Naive thymus-derived CD8-positive, alpha-beta T cell (primary cell): ENCODE measurements at places on chromosomes 3 and 15.

- no peak for DNase-seq
- H3K4me3 ChIP-seq = no peak overlapping the region
- H3K4me1 ChIP-seq = peaks cover 1% of the 10 kb centered on the region
- H3K27me3 ChIP-seq = no peaks in the 10 kb centered on the region
- no peaks in the 10 kb centered on the region for H3K36me3 ChIP-seq
These were observed 22.1 kb downstream of the SRPRB start for GRCh38 chr3:133827684-133828083.

- DNase-seq = no peak
- peaks cover 7% of the 10 kb centered on the region for H3K4me1 ChIP-seq
- H3K27ac ChIP-seq = no peak overlapping the region
- peak overlapping the region; percentile 41 for H3K4me3 ChIP-seq
- no peaks in the 10 kb centered on the region for H3K36me3 ChIP-seq
These were observed 21.4 kb downstream of the ACKR2 start for GRCh38 chr3:42830437-42831320.

GRCh38 chr3:183375337-183375736 lies 53.1 kb downstream of the MCF2L2 start:
- no peaks in the 10 kb centered on the region for H3K36me3 ChIP-seq
- peaks cover 6% of the 10 kb centered on the region for H3K4me1 ChIP-seq
- H3K27ac ChIP-seq = no peak overlapping the region
- no peaks in the 10 kb centered on the region for H3K27me3 ChIP-seq
- H3K4me3 ChIP-seq = no peak overlapping the region

DNA sequence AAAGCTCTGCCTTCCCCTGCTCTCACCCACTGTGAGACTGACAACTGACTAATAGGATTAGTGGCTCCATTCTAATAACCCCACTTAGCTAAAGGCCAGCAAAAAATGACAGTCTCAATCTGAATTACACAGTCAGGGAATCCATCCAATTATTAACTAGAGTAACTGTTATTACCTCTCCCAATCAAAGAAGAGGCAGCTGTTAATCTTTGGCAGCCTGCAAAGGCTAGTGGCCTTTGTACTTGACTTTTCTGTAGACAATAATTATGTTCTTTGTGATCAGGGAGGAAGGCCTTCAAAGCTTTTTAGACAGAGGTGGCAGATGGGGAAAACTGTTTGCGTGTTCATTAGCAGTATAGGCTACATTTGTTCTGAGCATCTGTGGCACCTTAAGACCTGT lies 177.7 kb downstream of the ISL2 start:
- no peaks in the 10 kb centered on the region for H3K4me1 ChIP-seq
- H3K27me3 ChIP-seq = no peaks in the 10 kb centered on the region
- H3K4me3 ChIP-seq = no peak overlapping the region
- no peak overlapping the region for H3K27ac ChIP-seq
- no peaks in the 10 kb centered on the region for H3K36me3 ChIP-seq

GRCh38 chr3:177279118-177279815 lies 82.0 kb upstream of the TBL1XR1 start:
- no peaks in the 10 kb centered on the region for H3K36me3 ChIP-seq
- no peak overlapping the region for H3K4me3 ChIP-seq
- H3K4me1 ChIP-seq = peaks cover 18% of the 10 kb centered on the region
- no peaks in the 10 kb centered on the region for H3K27me3 ChIP-seq
- H3K27ac ChIP-seq = no peak overlapping the region
- no peak for DNase-seq

DNA sequence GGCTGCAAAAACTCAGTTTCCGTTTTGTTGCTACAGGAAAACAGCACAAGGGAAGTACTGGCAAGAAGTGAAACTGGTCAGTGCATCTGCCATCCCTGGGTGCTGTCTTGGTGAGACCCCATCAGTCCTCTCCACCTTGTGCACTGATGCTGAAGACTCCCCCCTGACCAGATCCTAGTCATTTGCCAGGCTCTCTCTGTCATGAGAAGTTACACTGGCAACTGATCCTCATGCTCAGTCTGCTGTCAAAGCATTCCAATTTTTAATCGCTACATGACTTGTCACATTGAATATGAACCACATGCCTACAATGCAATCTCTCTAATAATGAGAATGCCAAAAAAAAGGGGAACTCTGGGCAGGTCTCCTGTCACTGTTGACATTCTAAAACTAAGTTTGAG lies 296.5 kb downstream of the ZIC1 start:
- no peak for DNase-seq
- no peaks in the 10 kb centered on the region for H3K36me3 ChIP-seq
- no peak overlapping the region for H3K27ac ChIP-seq

GRCh38 chr3:37993067-37993455 lies 2.5 kb downstream of the VILL start:
- peak overlapping the region; percentile 96 for H3K27ac ChIP-seq
- no peaks in the 10 kb centered on the region for H3K27me3 ChIP-seq
- peaks cover 8% of the 10 kb centered on the region for H3K36me3 ChIP-seq
- H3K4me1 ChIP-seq = peaks cover 48% of the 10 kb centered on the region

DNA sequence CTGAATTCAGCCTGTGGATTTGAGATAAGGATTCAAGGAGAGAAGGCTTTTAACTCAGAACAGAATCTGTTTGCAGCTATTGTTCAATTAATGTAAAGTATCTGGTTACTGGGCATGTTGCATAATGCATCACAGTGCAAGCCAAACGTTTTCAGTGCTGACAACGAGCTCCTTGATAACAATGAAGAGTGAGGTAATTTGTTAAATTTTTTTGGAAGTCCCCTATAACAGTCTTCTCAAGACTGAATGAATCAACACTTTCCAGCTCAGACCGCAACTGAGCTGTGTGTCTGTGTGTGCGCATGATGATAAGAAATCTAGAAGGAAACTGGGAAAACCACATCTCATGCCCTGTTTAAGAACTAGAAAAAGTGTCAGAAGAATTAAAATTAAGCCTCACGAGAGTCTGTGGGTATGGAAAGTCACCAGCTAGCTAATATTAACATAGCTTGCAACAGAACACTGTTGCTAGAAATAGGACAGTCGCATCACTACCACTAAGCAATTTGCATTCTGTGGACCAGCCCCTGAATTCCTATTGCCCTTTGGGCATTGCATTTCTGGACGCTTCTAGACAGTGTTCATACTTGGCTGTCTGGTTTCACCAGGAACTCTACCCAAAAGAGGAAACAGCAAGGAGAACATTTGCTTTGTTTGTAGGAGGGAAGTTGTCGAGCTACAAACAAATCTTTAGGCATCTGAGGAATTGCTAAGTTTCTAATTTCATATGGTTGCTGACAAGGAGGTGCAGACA lies 43.7 kb upstream of the ATP2C1 start:
- peaks cover 3% of the 10 kb centered on the region for H3K27me3 ChIP-seq
- no peaks in the 10 kb centered on the region for H3K36me3 ChIP-seq
- H3K4me1 ChIP-seq = peaks cover 3% of the 10 kb centered on the region
- DNase-seq = no peak

- peaks cover 17% of the 10 kb centered on the region for H3K36me3 ChIP-seq
- H3K27ac ChIP-seq = peak overlapping the region; percentile 21
- H3K4me1 ChIP-seq = peaks cover 1% of the 10 kb centered on the region
- no peak overlapping the region for H3K4me3 ChIP-seq
These were observed 66.4 kb downstream of the USP13 start for GRCh38 chr3:179719048-179719734.

DNA sequence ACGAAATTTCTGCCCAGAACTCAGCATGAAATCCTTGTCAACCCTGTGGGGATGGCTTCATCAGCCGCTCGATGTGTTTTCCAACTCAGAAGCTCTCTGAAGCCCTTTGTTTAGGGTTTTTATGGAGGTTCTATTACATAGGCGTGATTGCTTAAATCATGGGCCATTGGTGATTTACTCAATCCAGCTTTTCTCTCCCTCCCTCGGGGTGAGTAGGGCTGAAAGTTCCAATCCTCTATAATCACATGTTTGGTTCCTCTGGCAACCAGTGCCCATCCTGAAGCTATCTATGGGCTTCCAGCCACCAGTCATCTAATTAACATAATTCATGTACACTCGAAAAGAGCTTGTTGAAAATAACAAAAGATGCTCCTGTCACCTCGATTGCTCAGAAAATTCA lies 51.6 kb downstream of the GATM start:
- no peaks in the 10 kb centered on the region for H3K4me1 ChIP-seq
- H3K27me3 ChIP-seq = peaks cover 5% of the 10 kb centered on the region
- no peak overlapping the region for H3K4me3 ChIP-seq
- no peak for DNase-seq
- H3K27ac ChIP-seq = no peak overlapping the region
- H3K36me3 ChIP-seq = no peaks in the 10 kb centered on the region

DNA sequence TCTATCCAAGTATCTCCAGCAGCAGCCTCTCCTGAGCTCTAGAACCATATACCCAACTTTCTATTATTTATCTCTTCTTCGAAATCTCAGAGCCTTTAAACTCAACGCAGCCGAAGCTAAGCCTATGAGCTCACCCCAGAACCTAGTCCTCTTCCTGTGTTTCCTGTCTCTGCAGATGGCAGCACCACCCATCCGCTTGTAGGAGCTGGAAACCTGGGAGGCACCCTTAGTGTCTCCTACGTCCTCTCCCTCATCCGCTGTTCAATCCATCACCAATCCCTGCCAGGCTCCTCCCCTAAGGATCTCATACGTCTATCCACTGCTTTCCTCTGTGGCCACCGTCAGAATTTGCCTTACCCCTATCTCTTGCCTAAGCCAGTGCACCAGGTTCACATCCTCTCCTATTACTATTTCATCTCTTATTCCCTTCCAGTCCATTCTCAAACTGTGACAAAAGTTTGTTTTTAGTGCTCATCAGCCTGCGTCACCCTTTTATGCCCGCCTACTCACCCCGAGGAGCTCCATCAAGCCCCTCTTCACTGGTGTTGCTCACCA lies 9.6 kb downstream of the VGLL4 start:
- H3K4me3 ChIP-seq = peak overlapping the region; percentile 77
- no peaks in the 10 kb centered on the region for H3K36me3 ChIP-seq
- DNase-seq = no peak
- peak overlapping the region; percentile 70 for H3K27ac ChIP-seq

DNA sequence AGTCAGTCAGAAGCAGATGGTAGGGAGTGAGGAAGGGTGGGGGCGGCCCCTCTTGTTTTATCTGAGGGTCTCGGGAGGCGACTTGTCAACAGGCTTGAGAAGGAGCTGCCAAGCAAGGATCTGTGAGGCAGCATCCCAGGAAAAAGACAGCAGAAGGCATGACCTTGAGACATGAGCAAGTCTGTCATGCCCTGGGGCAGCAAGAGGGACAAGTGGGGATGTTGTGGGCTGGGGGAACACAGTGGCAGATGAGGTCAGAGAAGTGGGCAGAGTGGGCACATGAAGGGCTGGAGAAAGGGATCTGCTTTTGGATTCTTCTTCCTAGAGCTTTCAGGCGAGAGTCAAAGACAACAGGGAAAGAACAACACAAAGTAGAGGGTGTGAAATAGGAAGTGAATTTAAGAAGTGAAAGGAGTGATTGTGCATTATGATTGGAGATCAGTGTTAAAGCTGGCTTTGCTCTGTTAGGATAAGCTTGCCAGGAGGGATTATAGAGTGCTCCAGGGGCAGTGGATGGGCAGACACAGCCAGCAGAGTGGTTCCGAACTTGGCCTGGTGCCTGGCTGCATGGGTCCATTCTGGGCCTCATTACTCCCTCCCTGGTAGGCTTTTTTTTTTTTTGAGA lies 73.3 kb downstream of the USP13 start:
- no peak overlapping the region for H3K4me3 ChIP-seq
- no peaks in the 10 kb centered on the region for H3K27me3 ChIP-seq
- H3K36me3 ChIP-seq = peaks cover 28% of the 10 kb centered on the region
- no peaks in the 10 kb centered on the region for H3K4me1 ChIP-seq

GRCh38 chr15:82106679-82107078 lies 60.9 kb upstream of the MEX3B start:
- no peaks in the 10 kb centered on the region for H3K27me3 ChIP-seq
- no peak overlapping the region for H3K4me3 ChIP-seq
- H3K4me1 ChIP-seq = no peaks in the 10 kb centered on the region
- H3K27ac ChIP-seq = no peak overlapping the region

DNA sequence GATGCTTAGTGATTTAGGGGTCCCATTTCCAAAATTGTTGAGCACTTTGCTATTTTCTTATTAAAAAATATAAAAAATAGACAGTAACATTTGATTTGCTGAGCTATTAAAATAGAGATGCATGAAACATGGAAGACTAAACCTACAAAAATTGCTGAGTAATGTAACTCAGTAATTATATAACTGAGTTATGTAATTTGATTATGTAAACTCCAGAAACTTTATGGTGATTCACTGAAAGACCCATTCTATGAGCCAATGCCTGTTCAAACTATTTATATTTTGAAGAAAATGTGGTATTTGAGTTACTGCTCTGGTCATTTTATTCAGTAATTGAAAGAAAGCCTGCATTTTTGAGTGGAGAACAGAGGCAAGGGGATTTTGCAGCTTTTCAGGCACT lies 1221.5 kb upstream of the ALCAM start:
- no peak overlapping the region for H3K27ac ChIP-seq
- no peaks in the 10 kb centered on the region for H3K27me3 ChIP-seq
- DNase-seq = no peak
- no peak overlapping the region for H3K4me3 ChIP-seq
- no peaks in the 10 kb centered on the region for H3K36me3 ChIP-seq

GRCh38 chr15:93848490-93848889 lies 382.9 kb upstream of the MCTP2 start:
- H3K27me3 ChIP-seq = peaks cover 5% of the 10 kb centered on the region
- H3K4me3 ChIP-seq = no peak overlapping the region
- DNase-seq = no peak

- peaks cover 25% of the 10 kb centered on the region for H3K27me3 ChIP-seq
- H3K4me3 ChIP-seq = no peak overlapping the region
- H3K27ac ChIP-seq = no peak overlapping the region
- H3K36me3 ChIP-seq = no peaks in the 10 kb centered on the region
- DNase-seq = no peak
These were observed 7.7 kb upstream of the PRKCD start for GRCh38 chr3:53153264-53153823.

GRCh38 chr15:90869140-90869541 lies 753 bp downstream of the FURIN start:
- H3K27me3 ChIP-seq = no peaks in the 10 kb centered on the region
- peaks cover 18% of the 10 kb centered on the region for H3K4me1 ChIP-seq

GRCh38 chr3:152706991-152707713 lies 127.8 kb upstream of the P2RY1 start:
- H3K4me3 ChIP-seq = no peak overlapping the region
- H3K27ac ChIP-seq = no peak overlapping the region
- H3K4me1 ChIP-seq = no peaks in the 10 kb centered on the region
- no peak for DNase-seq
